ENCODE measurements at places on chromosomes 3 and 15.

DNA sequence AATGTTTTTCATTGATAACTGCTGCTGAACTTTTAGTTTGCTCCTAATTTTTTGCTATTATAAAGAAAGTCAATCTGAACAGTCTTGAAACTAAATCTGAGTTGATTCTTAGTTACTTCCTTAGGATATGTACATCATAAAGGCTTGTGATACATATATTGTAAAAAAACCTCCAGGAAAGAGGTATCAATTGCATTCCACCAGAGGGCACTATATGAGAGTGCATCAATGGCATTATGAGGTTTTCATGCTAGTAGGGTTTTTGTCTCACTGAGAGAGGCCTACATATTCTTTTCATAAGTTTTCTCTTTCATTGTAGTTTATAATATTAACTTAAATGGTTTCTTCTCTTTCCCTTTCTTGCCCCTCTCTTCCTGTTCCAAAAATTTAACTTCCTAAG, 46.9 kb downstream of the PIK3R4 start:
- ATAC-seq = no peak

DNA sequence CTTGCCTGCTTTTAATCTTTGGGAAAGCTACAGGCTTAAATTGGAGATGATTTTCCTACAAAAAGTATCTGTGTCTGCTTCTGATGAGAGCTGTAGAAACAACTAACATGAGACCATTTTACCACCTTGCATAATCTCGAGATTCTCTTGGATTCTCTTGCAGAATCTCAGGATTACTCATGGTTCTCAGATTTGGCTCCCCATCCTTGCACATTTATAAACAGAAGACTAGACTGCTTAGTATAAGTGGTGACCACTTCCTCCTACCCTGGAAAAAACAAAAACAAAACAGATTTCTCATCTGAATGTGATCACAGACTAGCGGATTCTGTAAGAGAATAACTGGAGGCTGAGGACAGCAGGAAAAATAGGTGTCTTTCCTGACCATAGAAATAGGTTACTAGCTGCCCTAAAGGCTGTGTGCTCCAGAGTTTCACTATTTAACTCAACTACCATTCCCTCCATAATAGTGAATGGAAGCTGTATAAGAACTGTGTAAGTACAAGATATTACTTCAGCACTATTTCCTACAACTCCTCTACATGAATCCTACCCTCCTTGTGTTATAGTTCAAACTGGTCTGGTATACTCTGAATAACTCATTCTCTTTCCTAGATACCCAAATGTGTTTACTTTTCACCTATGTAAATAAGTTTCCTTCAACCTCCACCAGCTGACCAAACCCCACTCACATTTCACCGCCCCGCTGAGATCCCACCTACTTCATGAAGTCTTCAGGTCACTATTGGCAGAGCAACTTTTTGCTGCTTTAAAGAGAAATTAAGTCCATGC, 122.2 kb upstream of the C2CD4B start:
- no peak for ATAC-seq

- ATAC-seq = no peak
These were observed 190.2 kb downstream of the NR1D2 start for GRCh38 chr3:24135280-24135679.

- ATAC-seq = no peak
These were observed 973.7 kb downstream of the NSUN3 start for GRCh38 chr3:95036526-95037021.

DNA sequence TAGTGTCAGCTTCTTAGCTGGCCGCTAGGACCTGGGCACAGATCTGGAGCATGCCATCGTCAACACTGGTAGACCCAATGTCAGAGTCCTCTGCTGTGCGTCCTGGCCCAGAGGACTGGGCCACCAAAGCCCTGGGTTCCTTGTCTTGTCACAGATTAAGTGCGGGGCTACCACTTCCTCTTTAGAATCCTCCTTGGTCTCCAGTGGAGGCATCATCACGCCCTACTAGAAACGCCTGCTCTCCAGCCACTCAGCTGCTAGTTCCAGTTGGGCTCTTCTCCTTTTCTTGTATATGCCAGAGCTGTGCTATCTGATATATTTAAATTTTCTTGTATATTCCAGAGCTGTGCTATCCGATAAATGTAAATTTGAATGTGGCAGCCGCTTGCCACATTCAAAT, 11.2 kb downstream of the PPCDC start:
- ATAC-seq = no peak

DNA sequence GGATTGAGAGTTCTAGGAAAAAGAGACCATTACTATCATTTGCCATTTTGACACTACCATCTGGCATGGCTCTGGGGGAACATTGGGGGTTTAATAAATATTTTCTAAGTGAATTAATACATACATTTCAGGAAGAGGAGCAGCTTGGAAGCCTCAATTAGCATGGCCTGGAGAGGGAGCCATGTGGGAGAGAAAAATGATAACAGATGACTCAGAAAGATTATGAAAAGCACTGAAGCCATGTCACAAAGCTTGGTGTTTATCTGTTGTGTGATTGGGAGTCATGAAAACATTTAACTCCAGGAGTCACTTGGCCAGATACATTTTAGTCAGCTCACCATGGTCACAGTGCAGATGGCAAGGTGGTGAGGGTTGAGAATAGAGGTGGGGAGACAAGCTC, 121.0 kb downstream of the SSR3 start:
- no peak for ATAC-seq

GRCh38 chr3:79019137-79019923, 748.5 kb downstream of the ROBO1 start:
- ATAC-seq = no peak

GRCh38 chr3:182959474-182960350, 20.6 kb downstream of the DCUN1D1 start:
- no peak for ATAC-seq

- ATAC-seq = no peak
These were observed 38.5 kb downstream of the EPHB1 start for GRCh38 chr3:134833453-134834163.

- no peak for ATAC-seq
These were observed 27.7 kb upstream of the IL20RB start for GRCh38 chr3:136929977-136930670.

- ATAC-seq = no peak
These were observed 620.7 kb upstream of the ZNF385D start for GRCh38 chr3:22371607-22372291.

GRCh38 chr3:161388855-161389254, 17.5 kb upstream of the SPTSSB start:
- no peak for ATAC-seq

GRCh38 chr3:67884345-67884744, 229.9 kb upstream of the SUCLG2 start:
- no peak for ATAC-seq

DNA sequence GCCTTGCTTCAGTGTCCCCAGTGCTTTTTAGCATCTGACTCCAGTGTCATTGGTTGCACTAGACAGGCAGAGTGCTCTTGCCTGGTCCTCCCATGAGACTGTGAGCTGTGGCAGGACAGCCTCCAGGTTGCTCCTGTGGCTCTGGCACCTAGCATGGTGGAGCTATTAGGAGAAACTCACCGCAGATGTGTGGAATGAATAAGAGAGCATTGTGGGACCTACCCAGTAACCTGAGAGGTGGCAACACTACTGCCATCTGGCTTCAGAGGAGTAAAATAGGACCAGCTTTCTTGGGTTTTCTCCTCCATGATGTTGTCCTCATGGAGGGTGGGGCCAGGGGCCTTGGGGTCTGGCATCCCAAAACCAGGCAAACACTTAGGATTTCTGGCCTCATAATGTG, 183.6 kb downstream of the EPHB1 start:
- ATAC-seq = no peak

- ATAC-seq = no peak
These were observed 6.0 kb upstream of the B3GNT5 start for GRCh38 chr3:183247011-183247589.

GRCh38 chr15:29433507-29434248, 164.1 kb upstream of the NSMCE3 start:
- no peak for ATAC-seq

DNA sequence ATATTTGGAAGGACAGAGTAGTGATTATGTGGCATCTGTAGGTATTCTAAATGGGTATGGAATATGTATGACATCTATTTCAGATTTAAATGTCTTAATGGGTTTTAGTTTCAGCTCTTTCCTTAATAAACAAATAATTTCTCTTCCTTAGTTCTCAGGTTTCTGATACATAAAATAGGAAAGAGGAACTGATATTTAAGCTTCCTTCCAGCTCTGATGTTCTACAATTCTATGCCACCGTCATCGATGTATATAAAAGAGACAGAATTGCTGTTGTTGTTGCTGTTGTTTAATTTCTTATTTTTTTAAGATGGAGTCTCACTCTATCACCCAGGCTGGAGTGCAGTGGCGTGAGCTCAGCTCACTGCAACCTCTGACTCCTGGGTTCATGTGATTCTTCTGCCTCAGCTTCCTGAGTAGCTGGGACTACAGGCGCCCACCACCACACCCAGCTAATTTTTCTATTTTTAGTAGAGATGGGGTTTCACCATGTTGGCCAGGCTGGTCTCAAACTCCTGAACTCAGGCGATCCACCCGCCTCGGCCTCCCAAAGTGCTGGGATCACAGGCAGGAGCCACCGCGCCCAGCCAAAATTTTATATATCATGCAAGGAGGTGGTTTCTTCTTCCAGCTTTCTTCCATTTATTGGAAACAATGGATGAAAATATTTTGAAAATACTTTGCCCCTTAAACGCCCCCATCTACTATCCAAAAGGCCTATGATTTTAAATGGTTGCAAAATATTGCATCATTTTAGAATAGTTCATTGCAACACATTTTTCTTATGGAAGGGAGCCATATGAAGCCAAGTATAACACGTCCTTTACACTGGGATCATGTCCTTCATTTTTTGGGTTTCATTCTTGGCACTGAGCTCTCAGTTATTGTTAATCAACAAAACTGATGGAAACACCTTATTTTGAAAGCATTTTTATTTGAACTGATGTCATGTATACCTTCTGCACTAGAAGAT, 13.9 kb upstream of the C15orf61 start:
- no peak for ATAC-seq

DNA sequence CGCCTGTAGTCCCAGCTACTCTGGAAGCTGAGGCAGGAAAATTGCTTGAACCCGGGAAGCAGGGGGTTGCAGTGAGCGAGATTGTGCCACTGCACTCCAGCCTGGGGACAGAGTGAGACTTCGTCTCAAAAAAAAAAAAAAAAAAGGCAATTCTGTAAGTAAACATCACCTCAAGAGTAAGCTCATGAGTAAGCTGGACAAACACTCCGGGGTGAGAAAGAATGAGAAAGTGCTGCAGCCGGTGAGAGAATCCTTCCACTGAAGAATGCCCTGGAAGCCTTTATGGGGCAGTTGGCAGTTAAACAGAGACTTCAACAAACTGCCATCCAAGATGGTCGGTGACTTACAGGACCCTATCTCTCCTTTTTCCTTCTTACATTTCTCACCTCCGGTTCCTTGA, 47.5 kb downstream of the FEZF2 start:
- no peak for ATAC-seq

DNA sequence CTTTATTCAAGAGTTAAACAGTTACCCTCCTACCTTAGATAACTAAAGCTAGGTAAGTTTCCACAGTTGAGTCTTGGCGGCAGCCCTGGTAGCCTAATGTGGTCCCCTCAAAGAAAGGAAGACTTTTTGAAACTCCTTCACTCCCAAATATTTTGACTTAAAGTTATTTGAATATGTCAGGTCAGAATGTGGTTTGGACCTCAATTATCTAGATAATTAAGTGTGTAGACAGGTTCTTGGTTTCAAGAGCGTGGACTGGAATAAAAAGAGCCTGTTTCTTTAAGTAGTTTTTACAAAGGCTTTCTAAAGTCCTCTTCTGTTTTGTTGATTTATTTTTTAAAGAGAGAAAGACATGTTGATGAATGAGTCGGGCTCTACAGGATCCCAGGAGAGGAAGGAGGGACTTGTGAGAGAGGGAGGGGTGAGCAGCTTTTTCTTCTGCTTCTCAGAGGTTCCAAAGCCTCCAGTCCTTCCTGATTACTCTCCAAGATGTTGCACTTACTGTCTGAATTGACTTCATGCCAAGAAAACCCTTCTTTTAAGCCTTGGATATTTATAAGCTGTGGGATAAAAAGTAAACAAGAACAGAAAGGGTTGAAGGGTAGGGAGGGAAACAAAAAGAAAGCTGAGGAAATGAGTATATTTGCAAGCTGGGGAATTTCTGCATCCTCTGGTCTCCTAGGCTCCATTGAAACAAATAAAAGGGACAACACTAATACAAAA, 457.4 kb downstream of the IGSF11 start:
- ATAC-seq = no peak

- no peak for ATAC-seq
These were observed 10.8 kb downstream of the HSPBAP1 start for GRCh38 chr3:122782804-122783203.

- no peak for ATAC-seq
These were observed 296.9 kb upstream of the CHRNA7 start for GRCh38 chr15:31733424-31733823.

GRCh38 chr3:70905491-70905890, 593.1 kb upstream of the MDFIC2 start:
- ATAC-seq = no peak

GRCh38 chr15:70259640-70260508, 162.2 kb upstream of the TLE3 start:
- ATAC-seq = no peak

GRCh38 chr15:86863226-86863915, 783.7 kb downstream of the AGBL1 start:
- ATAC-seq = no peak

DNA sequence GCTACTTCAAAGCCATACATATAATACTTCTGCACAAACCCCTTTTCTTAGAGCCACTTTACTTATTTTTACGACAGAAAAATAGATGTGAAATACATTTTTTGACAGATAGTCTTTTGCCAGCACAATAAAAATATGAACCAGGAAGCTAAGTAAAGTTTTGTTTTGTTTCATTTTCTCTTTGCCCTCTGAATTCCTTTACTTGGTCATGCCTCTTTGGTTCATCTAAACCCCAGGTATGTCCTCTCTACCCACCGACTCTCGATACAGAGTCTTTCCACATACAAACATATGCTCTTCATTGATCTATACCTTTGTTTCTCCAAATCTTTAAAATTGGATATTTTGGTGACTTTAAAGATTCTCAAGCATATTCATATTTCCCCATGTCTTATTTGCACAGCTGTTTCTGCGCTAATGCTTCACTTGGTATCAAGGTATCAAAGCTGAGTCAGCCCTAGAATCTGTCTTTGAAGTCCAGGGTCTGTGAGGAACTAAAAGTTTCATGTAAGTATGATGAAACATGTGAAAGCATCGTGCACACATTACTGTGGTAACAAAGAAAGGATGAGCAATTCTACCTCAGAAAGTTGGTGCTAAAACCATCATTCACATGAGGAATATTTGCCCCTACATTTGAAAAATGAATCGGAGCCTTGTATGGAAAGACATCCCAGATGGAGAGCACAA, 845.4 kb downstream of the NAALADL2 start:
- no peak for ATAC-seq

DNA sequence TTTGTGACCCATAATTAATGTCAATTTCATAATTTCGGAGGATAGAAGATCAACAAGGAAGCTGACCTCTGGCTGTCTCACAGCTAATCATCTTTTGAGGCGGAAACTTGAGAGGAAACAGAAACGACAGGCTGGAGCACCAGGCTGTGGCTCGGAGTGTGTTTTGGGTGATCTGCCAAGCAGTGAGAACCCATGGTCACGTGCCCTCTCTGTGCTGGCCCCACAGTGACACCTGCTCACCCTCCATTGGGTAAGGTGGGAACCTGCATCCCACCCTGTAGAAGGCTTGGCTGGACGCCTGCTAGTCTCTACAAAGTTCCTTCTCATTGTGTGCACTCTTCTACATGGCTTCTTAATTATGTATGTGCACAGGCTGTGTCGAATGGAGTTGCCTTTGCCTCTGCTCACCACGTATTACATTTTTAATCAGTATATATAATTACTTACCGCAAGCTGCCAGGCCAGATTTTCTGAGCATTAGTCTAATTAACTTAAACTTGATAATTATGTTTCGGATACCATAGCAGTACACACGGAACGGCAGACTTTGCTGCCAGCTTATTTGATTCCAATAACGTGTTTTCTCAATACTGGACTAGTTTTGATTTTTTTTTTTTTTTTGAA, 719.4 kb upstream of the CFAP20DC start:
- ATAC-seq = no peak
